Peyer's patch (tissue), 4 donors: ENCODE measurements at places on chromosomes 1 and 21. TPM values are rescaled to one million over a fixed set of nuclear protein-coding genes. Genes with fewer than 3 reads are reported as not detected.

Gene SFN
- total RNA-seq: 46.8 TPM

DNA sequence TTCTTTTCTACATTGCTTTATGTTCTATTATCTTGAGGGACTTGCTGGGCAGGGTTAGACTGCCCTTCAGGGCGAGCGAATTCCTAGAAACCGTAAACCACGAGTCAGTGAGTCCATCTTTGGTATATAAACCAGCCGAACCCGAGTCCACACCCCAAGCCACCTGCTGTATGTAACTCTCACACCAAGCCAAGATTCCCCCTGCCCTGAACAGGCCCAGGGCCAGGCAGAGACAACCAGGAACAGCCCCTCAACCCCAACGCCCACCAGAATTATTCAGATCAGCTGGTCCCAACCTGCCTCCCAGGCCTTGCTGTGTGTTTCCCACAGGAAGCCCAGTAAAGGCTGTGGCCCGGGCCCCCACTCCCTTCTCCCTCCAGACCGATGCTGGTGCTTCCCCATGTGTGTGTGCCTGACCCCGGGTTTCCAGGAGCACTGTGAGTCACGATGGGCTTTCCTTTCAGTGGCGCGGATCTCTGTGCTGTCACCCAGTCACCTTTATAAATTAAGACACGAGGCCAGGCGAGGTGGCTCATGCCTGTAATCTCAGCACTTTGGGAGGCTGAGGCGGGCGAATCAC lies 17.1 kb downstream of the KIF17 start:
- no peaks in the 10 kb centered on the region for H3K27me3 ChIP-seq
- no peak overlapping the region for H3K27ac ChIP-seq
- DNase-seq: no peak
- no peaks in the 10 kb centered on the region for H3K36me3 ChIP-seq
- no peaks in the 10 kb centered on the region for H3K4me1 ChIP-seq

- H3K4me3 ChIP-seq: no peak overlapping the region
- H3K4me1 ChIP-seq: peaks cover 17% of the 10 kb centered on the region
- no peaks in the 10 kb centered on the region for H3K27me3 ChIP-seq
- H3K36me3 ChIP-seq: no peaks in the 10 kb centered on the region
- no peak overlapping the region for H3K27ac ChIP-seq
- no peak for DNase-seq
These were observed 3.4 kb upstream of the KCNN3 start for GRCh38 chr1:154873321-154873950.

Gene QSOX1
- 56.0 TPM for total RNA-seq

Gene ITGB2
- 12.3 TPM for total RNA-seq

Gene C8A
- total RNA-seq: not detected

- H3K36me3 ChIP-seq: no peaks in the 10 kb centered on the region
- H3K27ac ChIP-seq: no peak overlapping the region
- no peaks in the 10 kb centered on the region for H3K27me3 ChIP-seq
- no peak for DNase-seq
- no peak overlapping the region for H3K4me3 ChIP-seq
These were observed 163.8 kb upstream of the ESRRG start for GRCh38 chr1:216887032-216887431.

DNA sequence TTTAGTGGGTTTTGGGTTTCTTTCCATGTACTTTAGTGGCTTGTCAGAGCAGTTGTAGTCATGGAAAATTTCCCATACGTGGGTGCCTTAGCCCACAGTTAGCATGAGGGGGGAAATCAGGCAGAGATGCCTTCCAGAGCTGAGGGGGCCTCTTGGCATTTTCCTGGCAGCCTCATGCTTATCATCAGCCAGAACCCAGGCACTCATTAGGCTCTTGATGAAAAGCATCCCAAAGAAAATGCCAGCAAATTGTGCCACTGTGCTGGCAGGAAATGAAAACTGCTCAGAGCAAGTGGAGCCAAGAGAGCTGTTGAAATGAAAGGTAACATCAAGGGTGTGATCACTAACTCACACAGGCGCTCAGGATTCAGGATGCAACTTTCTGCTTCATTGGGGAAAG lies 128.0 kb downstream of the TNNI3K start:
- H3K4me3 ChIP-seq: no peak overlapping the region
- no peak overlapping the region for H3K27ac ChIP-seq
- no peaks in the 10 kb centered on the region for H3K4me1 ChIP-seq
- no peaks in the 10 kb centered on the region for H3K27me3 ChIP-seq
- H3K36me3 ChIP-seq: no peaks in the 10 kb centered on the region
